ENCODE measurements at places on chromosomes 16 and 17.

DNA sequence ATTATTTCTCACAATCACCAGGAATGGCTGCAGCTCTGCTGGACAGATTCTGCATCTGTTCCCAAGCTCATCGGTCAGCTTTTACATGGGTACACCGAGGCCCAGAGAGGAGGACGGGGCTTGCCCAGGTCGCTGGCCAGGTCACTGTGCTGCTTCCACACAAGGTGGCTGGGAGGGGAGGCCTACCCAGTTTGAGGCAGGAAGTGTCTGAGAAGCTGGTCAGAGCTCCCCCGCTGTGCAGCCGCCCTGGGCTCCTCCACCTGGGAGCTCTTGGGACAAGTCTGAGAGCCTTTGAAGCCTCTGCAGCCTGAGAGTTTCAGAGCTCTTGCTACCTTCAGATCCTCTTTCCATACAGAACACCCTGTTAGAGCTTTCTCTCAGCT lies 143.3 kb downstream of the CLEC16A start:
- no peak for DNase-seq

DNA sequence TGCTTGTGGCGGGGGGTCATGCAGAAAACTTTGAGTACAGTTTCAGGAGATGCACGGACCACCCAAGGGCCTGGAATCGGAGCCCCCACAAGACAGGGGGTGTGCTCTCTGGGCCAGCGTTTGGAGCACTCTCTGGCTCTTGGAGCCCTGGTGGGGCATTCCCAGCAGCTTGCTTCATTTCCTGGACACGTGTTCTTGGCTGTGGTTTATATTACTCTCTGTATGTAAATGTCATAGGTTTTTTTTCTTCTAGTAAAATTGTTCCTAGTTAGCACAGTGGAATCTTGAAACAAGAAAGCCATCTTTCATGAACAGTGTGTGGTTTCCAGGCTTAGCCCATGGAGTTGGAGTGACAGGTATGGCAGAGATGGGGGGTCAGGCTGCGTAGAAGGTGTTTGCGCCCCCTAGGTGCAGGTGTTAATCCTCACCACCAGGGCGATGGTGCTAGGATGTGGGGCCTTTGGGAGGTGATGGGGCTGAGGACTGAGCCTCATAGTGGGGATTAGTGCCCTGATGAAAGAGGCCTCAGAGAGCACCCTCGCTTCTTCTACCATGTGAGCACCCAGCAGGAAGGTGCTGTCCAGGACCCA lies 79.8 kb downstream of the JPH3 start:
- DNase-seq = no peak

- no peak for DNase-seq
These were observed 36.2 kb downstream of the PRMT7 start for GRCh38 chr16:68346892-68347480.

GRCh38 chr17:70137451-70138230 lies 31.7 kb upstream of the KCNJ2 start:
- DNase-seq = no peak

- DNase-seq = no peak
These were observed 51.5 kb downstream of the ZFHX3 start for GRCh38 chr16:72996291-72997062.

DNA sequence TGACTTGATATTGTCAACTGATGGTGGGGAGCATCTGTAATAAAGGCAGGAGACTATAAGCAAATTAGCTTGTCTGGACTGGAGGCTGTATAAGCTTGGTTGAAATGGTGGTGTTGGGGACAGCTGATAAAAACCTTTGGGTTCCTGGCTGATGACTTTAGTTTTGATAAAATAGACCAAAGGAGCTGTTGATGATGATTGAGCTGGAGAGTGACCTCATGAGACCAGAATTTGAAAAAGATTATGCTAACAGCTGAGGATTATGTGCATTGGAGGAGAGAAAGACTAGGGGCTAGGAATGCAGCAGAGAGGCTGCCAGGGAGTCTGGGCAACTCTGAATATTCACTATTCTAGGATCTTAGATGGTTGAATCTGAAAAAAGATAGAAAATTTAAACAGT lies 8.7 kb upstream of the CDC27 start:
- DNase-seq = no peak

- DNase-seq = no peak
These were observed 628.2 kb upstream of the RBFOX1 start for GRCh38 chr16:6704306-6704930.

GRCh38 chr17:2935632-2936031 lies 127.8 kb downstream of the OR1D5 start:
- no peak for DNase-seq

Data from NCI-H345 (cell line).